Ovary (tissue), 10 donors: ENCODE measurements at places on chromosomes 2 and 18. TPM values are rescaled to one million over a fixed set of nuclear protein-coding genes. Genes with fewer than 3 reads are reported as not detected.

The C18orf32 gene
- 35.4 TPM for total RNA-seq

The CPO gene
- 0.40 TPM for total RNA-seq

The AGXT gene
- total RNA-seq = not detected

The ST6GAL2 gene
- total RNA-seq = 0.95 TPM

The REG3A gene
- 0.41 TPM for total RNA-seq

The SCTR gene
- total RNA-seq = 1.4 TPM

The CFAP65 gene
- total RNA-seq = not detected

The KLHL41 gene
- total RNA-seq = 1.2 TPM

The KCNG2 gene
- total RNA-seq = 0.20 TPM

The IGFBP5 gene
- total RNA-seq = 2,906 TPM

The EMILIN1 gene
- 276 TPM for total RNA-seq

The CRACDL gene
- 5.0 TPM for total RNA-seq

The NOL4 gene
- 0.34 TPM for total RNA-seq

The MERTK gene
- total RNA-seq = 20.7 TPM

The PROKR1 gene
- total RNA-seq = not detected

The CCDC74A gene
- total RNA-seq = 14.1 TPM

The NTSR2 gene
- 3.2 TPM for total RNA-seq

The PSMA8 gene
- 0.15 TPM for total RNA-seq

The RUFY4 gene
- total RNA-seq = not detected

The PDE11A gene
- total RNA-seq = 2.0 TPM

The GALR1 gene
- total RNA-seq = not detected
